Cerebellar nuclear complex (tissue), 1 donor: ENCODE measurements at places on chromosomes 11 and 22.

GRCh38 chr11:79369055-79369454 is 71.8 kb downstream of the TENM4 start:
- no peak for DNase-seq

DNA sequence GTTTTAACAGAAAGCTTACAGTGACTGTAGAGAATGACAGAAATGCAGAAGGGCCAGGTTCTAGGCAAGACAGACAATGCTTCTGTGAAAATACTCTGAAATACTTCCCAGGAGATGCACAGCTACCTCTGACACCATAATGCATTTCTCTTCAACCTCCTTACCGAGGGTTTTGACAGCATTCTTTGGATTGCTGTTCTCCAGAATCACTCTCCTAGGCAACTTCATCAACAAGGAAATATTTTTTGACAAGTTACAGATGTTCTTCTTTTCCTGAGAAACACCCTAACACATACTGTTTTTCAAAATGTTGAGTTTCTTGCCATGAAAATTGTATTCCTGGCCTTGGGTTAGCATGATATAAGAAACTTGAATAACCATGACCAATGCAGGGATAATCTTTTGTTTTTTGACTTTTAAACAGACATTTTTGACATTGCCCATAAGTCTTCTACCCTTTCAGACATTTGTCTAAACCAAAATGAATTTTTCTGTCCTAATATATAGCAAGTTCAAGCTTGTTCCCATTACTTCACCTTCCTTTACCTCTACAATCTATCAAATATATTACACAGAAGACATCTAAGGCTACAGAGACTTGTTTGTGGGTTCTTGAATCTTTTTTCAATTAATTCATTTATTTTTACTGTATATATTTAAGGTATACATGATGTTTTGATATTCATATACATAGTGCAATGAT is 108.1 kb downstream of the CCDC34 start:
- no peak for DNase-seq

DNA sequence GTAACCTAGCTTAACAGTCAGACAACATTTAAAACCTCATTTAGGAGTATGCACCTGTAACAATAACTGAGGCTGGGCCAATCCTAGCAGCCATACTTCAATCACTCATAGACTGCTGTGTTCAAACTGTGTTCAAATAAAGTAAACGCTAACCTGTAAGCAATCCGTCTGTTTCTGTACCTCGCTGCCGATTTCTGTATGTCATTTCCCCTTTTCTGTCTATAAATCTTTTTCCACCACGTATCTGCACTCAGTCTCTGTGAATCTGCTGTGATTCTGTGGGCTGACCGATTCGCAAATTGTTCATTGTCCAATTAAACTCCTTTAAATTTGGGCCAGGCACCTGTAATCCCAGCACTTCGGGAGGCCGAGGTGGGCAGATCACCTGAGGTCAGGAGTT is 12.3 kb downstream of the APOBEC3H start:
- no peak for DNase-seq

GRCh38 chr11:123718063-123718462 is 23.4 kb downstream of the ZNF202 start:
- no peak for DNase-seq

DNA sequence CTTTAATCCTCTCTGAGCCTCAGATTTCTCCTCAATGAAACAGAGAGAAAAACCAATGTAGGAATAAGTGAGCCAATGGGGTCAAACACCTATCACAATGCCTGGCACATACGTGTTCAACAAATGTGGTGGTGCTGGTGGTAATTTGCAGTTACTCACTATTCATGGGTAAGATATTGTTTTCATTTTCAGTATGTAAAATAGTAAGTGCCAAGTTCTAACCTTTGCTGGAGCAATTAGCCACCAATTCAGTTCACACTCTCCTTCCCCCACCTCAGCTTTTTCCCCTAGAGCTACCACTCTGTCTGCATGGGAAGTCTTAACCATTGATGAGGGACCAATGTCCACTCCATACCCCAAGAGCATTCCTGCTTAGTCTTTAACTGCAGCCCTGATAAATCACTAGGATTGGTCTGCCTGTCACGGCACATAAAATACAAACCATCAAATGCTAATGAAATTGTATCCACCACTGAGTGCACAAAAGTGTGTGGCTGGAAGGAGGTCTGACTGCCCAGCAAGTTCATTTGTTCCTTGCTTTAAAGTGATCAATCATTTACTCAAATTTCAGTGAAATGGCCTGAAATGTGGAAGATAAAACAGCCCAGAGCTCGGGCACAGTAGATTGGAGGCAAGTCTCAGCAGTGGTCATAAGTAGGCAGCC is 187.4 kb upstream of the API5 start:
- no peak for DNase-seq

DNA sequence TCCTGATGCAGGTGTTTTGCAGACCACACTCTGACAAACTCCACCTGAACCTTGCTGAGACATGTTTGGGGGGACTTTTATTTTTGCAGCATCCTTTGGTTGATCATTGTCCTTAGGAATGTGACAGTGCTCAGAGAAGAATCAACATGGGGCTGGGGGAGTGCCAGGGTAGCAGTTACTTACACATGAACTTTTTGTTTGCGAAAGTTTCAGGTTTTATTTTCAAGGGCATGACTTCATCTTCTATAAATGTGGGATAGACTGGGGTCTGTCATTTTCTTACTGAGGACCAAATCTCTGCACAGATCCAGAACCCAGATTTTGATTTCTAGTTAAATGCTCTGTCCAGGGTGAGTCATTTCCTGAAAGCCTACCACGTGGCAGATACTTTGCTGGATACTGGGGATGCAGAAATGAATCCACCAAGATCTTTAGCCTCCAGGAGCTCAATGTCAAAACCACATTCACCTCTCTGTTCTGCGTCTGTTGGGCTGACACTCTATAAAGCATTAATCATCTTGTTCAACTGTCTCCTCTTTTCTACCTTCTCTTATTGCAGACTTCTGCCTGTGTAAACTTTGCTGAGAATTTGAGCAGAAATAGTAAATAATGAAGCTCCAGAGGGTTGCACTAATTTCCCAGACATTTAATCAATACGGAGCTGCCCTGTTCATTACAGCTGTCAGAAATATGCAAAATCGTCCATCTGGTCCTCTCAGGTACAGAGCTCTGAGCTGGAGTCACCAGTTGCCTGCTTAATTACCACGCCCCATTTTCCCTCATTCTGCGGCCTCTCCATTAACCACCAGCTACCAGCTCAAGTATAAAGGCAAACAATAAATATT is 387.9 kb downstream of the MIAT start:
- no peak for DNase-seq
